GM12878 (cell line): ENCODE measurements at places on chromosomes 1 and 21. TPM values are rescaled to one million over a fixed set of nuclear protein-coding genes. Genes with fewer than 3 reads are reported as not detected.

DNA sequence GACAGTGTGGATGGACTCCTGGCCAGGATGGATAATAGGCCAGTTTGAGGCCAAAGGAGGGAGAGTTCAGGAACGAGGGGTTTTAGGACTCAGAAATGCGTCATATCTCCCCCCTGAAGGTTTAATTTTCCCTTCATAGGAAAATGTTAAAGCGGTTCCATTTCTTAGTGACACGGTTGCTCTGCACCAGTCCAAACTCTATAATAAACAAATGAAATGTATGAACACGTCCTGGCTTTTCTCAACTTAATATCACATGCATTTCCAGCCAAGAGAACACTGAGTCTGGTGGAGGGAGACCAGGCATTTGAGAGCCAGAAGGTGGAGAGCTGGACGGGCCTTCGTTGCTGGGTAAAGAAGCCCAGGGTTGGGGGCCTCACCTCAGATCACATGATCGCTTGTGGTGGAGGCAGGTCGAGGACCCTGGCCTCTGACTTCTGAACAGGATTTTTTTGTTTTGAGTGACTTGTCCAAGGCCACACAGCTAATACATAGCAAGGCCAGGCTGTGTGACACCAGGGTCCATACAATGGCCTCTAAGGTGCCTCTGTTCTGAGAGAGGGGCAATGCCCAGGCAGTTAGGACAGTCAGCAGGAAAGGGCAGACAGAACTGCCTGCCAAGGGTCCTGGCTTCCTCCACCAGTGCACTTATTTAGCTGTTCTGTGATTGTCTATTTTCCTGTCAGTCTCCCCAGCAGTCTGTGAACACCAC lies 11.4 kb downstream of the SLC1A7 start:
- H3K4me1 ChIP-seq, result no peaks in the 10 kb centered on the region
- H3K27ac ChIP-seq, result no peak overlapping the region
- no peaks in the 10 kb centered on the region for H3K36me3 ChIP-seq
- DNase-seq, result no peak

- H3K27ac ChIP-seq, result peak overlapping the region; percentile 73; the same call in 1 of the 2 replicates
- H3K27me3 ChIP-seq, result no peaks in the 10 kb centered on the region
- no peak for DNase-seq
These were observed 10.1 kb upstream of the CACYBP start for GRCh38 chr1:174989536-174990220.

DNA sequence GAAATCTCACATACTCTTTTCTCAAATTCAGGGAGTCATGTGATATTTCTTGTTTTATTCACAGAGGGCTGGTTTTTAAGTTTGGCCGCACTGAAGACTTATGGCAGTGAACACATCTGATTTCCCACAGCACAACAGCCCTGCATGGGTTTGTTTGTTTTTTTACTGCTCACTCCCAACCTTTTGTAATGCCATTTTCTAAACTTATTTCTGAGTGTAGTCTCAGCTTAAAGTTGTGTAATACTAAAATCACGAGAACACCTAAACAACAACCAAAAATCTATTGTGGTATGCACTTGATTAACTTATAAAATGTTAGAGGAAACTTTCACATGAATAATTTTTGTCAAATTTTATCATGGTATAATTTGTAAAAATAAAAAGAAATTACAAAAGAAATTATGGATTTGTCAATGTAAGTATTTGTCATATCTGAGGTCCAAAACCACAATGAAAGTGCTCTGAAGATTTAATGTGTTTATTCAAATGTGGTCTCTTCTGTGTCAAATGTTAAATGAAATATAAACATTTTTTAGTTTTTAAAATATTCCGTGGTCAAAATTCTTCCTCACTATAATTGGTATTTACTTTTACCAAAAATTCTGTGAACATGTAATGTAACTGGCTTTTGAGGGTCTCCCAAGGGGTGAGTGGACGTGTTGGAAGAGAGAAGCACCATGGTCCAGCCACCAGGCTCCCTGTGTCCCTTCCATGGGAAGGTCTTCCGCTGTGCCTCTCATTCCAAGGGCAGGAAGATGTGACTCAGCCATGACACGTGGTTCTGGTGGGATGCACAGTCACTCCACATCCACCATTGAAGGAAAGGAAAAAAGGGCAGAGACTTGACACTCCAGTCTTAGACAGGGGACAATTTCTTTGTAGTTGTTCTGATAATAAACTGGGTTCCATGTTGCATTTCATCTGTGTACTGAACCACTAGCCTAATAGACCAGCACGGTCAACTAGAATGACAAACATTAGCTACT lies 22.8 kb downstream of the TMEM50A start:
- no peak overlapping the region for H3K4me3 ChIP-seq
- no peaks in the 10 kb centered on the region for H3K27me3 ChIP-seq
- peaks cover 9% of the 10 kb centered on the region for H3K36me3 ChIP-seq
- H3K27ac ChIP-seq, result no peak overlapping the region
- DNase-seq, result no peak

- no peaks in the 10 kb centered on the region for H3K27me3 ChIP-seq
- H3K27ac ChIP-seq, result no peak overlapping the region
These were observed 1.6 kb downstream of the CD1B start for GRCh38 chr1:158329733-158330132.

- H3K4me1 ChIP-seq, result peaks cover 13% of the 10 kb centered on the region
- H3K27ac ChIP-seq, result no peak overlapping the region
- no peaks in the 10 kb centered on the region; the same call in 1 of the 2 replicates for H3K36me3 ChIP-seq
- no peak overlapping the region for H3K4me3 ChIP-seq
- no peak for DNase-seq
These were observed 43.8 kb downstream of the MACO1 start for GRCh38 chr1:25474439-25475047.

- H3K27ac ChIP-seq, result no peak overlapping the region
- no peaks in the 10 kb centered on the region for H3K4me1 ChIP-seq
- no peaks in the 10 kb centered on the region for H3K36me3 ChIP-seq
- no peaks in the 10 kb centered on the region; the same call in 1 of the 2 replicates for H3K27me3 ChIP-seq
- DNase-seq, result no peak
These were observed 4.4 kb upstream of the UTP25 start for GRCh38 chr1:209823143-209824041.

DNA sequence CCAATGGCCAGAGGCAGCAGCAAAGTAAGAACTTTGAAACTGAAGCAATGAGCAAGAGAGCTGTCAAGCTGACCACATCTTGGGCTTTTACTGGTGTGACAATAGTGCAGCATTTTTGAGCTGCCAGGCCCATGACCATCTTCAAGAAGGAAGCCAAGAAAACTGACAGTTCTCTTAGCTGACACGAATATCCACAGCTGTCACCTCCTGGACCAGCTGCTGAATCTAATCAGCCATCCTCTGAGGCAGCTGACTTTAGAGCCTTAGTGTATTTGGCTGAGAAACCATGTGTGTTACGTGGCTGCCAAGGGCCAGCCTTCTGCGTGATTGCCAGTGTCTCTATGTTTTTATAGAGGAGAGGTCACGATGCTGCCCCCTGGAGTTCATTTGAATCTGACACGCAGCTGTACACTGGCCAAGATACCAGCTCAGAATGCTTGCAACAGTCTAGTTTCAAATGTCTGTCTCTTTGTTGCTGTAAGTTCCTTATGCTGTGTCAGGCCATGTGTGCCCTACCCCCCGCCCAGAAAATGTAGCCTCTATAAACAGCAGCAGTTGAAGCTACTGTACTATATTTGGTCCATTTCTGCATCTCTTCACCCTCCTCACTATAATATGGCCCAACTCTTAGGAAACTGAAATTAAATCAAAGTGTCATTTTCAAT lies 39.7 kb downstream of the PALMD start:
- H3K4me1 ChIP-seq, result no peaks in the 10 kb centered on the region
- H3K4me3 ChIP-seq, result no peak overlapping the region
- peak; percentile 13 for DNase-seq

GRCh38 chr1:88029142-88029541 lies 654.9 kb upstream of the PKN2 start:
- DNase-seq, result no peak
- H3K27me3 ChIP-seq, result no peaks in the 10 kb centered on the region
- H3K36me3 ChIP-seq, result no peaks in the 10 kb centered on the region
- no peak overlapping the region for H3K4me3 ChIP-seq

GRCh38 chr1:16141573-16142336 lies 14.1 kb downstream of the EPHA2 start:
- H3K27me3 ChIP-seq, result no peaks in the 10 kb centered on the region
- no peak overlapping the region for H3K27ac ChIP-seq

- peaks cover 11% of the 10 kb centered on the region for H3K27me3 ChIP-seq
- no peak overlapping the region for H3K4me3 ChIP-seq
- H3K4me1 ChIP-seq, result peaks cover 21% of the 10 kb centered on the region
- H3K27ac ChIP-seq, result no peak overlapping the region
- DNase-seq, result no peak
These were observed 4.1 kb downstream of the GRHL3 start for GRCh38 chr1:24323281-24323680.

DNA sequence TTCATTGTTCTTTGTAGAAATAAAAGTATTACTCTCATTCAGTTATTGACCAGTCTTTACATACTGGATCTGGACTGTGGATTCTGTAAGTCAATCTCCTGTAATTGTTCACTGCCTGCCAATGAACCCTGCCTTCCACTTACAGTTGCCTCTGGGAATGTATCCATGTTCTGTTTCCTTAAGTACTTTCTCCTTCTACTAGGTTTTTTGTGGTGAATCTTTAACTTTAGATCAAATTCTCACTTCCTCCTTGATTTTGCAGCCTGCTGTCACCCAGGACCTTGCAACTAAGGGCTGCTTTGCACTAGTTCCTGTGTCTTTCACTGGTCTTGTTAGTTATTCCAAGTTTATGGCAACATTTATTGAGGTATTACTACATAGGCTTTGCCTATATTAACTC lies 28.2 kb upstream of the ANKRD13C start:
- H3K4me1 ChIP-seq, result no peaks in the 10 kb centered on the region
- no peaks in the 10 kb centered on the region for H3K27me3 ChIP-seq
- DNase-seq, result no peak

GRCh38 chr1:23251812-23252211 lies 34.5 kb upstream of the HTR1D start:
- no peaks in the 10 kb centered on the region for H3K36me3 ChIP-seq
- H3K27ac ChIP-seq, result no peak overlapping the region
- no peaks in the 10 kb centered on the region for H3K27me3 ChIP-seq
- H3K4me3 ChIP-seq, result no peak overlapping the region
- DNase-seq, result no peak

DNA sequence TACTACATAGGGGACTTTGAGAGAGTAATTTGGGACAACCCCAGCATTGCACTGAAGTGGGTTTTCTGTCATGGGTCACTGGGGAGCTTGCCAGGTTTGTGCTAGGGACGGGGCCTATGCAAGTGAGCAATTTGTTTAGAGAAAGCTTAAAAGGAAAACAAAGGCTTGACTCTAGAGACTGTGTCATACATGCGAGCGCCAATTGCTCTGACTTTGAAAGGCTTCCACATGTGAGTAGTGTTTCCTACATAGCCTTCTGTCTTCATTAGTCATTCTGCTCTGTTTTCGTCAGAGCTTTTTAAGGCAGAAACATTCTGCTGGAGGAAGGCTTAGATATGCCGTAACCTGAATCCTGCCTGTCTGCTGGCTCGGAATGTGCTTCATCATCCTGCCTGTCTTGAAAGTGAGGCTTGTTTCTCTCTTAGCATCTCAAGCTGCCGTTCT lies 28.4 kb downstream of the TRIM45 start:
- H3K4me3 ChIP-seq, result no peak overlapping the region
- H3K27ac ChIP-seq, result no peak overlapping the region
- peaks cover 59% of the 10 kb centered on the region for H3K36me3 ChIP-seq
- H3K4me1 ChIP-seq, result no peaks in the 10 kb centered on the region
- DNase-seq, result no peak

GRCh38 chr1:231953660-231954059 lies 327.1 kb downstream of the DISC1 start:
- H3K27me3 ChIP-seq, result no peaks in the 10 kb centered on the region

GRCh38 chr1:59354709-59355337 lies 57.9 kb downstream of the FGGY start:
- H3K4me1 ChIP-seq, result peaks cover 6% of the 10 kb centered on the region; the same call in 1 of the 2 replicates
- peak overlapping the region; percentile 3; the same call in 1 of the 2 replicates for H3K27ac ChIP-seq
- DNase-seq, result no peak
- no peak overlapping the region for H3K4me3 ChIP-seq
- H3K36me3 ChIP-seq, result no peaks in the 10 kb centered on the region

- 0 out of 2 replicates have a peak, but pooled peaks cover 2% of the 10 kb centered on the region for H3K36me3 ChIP-seq
- no peak for DNase-seq
- no peak overlapping the region for H3K4me3 ChIP-seq
- H3K4me1 ChIP-seq, result peaks cover 5% of the 10 kb centered on the region
- no peaks in the 10 kb centered on the region for H3K27me3 ChIP-seq
These were observed 71.0 kb downstream of the SSBP3 start for GRCh38 chr1:54335011-54335754.

- H3K27me3 ChIP-seq, result no peaks in the 10 kb centered on the region
- no peak for DNase-seq
- no peak overlapping the region; the same call in 1 of the 2 replicates for H3K27ac ChIP-seq
- H3K36me3 ChIP-seq, result peaks cover 17% of the 10 kb centered on the region; the same call in 1 of the 2 replicates
- no peak overlapping the region for H3K4me3 ChIP-seq
- H3K4me1 ChIP-seq, result peaks cover 26% of the 10 kb centered on the region
These were observed 7.8 kb downstream of the PIK3CD start for GRCh38 chr1:9659328-9659727.

DNA sequence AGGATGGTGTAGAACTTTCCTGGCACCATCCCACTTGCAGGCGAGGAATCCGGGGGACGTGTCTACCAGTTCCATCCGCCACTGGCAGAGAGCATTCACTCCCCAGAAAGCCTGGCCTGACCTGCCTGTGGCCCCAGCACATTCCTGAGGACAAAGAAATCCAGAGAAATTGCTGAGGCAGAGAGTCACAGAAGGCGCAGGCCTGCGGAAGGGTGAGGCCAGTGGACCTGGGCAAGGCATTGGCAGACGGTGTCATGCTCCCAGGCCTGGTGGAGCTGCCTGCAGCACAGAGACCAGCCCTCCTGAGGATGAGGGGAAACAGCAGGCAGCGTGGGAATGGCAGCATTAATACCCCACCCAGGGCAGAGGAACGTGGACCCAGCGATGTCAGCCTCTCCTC lies 81.2 kb upstream of the F3 start:
- H3K4me3 ChIP-seq, result no peak overlapping the region
- H3K4me1 ChIP-seq, result no peaks in the 10 kb centered on the region
- no peak overlapping the region for H3K27ac ChIP-seq
- DNase-seq, result no peak
- no peaks in the 10 kb centered on the region; the same call in 1 of the 2 replicates for H3K27me3 ChIP-seq

- H3K27me3 ChIP-seq, result no peaks in the 10 kb centered on the region
- H3K4me3 ChIP-seq, result no peak overlapping the region
- no peaks in the 10 kb centered on the region for H3K4me1 ChIP-seq
- DNase-seq, result no peak
- no peak overlapping the region for H3K27ac ChIP-seq
These were observed 647 bp upstream of the SPRR1A start for GRCh38 chr1:152983234-152983633.

CFHR1 gene
- not detected in 2 replicates for polyA plus RNA-seq

A3GALT2 gene
- not detected in 2 replicates for polyA plus RNA-seq

SPAG17 gene
- polyA plus RNA-seq, result 0.16 TPM in 1 of 2 replicates, not detected in the other

HPDL gene
- polyA plus RNA-seq, result 55.0 and 57.3 TPM in 2 replicates

ZNF683 gene
- not detected in 2 replicates for polyA plus RNA-seq

SPRR2G gene
- polyA plus RNA-seq, result not detected in 2 replicates
